ENCODE measurements at places on chromosomes 2 and 18.

DNA sequence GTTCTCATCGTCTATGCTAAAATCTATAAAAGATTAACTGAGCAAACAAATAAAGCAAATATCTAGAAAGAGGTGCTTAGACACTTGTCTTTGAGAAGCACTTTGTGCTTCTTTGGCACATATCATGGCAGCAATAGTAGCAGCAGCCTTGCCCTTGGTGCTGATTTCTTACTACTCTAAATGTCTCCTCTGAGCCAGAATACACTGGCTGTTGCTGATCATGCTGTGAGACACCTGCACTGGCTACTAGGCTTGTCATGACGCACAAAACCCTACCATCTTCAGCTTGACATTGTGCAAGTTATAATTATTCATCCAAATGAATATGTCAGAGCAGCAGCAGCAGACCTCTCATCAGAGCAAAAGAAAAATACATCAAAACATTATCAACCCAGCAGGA lies 46.7 kb downstream of the FANCL start:
- no peak for DNase-seq

GRCh38 chr18:25061395-25061794 lies 290.6 kb downstream of the ZNF521 start:
- no peak for DNase-seq

DNA sequence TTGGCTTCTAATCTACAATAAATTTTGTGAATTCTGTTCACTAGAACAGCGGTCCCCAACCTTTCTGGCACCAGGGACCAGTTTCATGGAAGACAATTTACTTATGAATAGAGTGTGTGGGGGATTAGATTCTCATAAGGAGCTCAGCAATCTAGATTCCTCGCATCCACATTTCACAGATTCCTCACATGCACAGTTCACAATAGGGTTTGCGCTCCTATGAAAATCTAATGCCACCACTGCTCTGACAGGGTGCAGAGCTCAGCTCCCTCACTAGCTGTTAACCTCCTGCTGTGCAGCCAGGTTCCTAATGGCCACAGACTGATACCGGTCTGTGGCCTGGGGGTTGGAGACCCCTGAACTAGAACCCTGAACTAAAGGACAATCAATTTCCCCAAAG lies 1568.6 kb upstream of the NXPH2 start:
- no peak for DNase-seq

GRCh38 chr2:132703396-132703795 lies 33.4 kb upstream of the LYPD1 start:
- DNase-seq = no peak

DNA sequence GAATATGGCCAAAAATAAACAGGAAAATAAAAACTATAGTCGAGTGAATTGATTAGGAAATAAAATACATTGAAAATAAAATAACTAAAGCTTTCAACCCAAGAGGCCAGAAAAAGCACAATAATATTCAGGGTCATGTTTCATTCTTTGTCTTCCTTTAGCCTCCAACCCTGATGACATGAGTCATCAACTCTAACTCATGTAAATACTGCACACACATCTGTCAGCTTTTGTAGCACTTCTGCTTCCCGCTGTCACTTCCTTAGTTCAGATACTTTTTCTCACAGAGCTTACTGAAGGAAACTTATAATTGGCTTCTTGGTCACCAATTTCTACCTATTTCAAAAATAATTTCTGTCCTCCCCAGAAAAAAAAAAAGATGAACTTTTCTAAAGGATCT lies 112.8 kb downstream of the UPP2 start:
- DNase-seq = no peak

GRCh38 chr2:85255813-85256594 lies 71.8 kb downstream of the TGOLN2 start:
- no peak for DNase-seq

GRCh38 chr2:65483763-65484162 lies 51.4 kb upstream of the SPRED2 start:
- DNase-seq = no peak

GRCh38 chr2:130853391-130853790 lies 16.7 kb downstream of the ARHGEF4 start:
- no peak for DNase-seq

- no peak for DNase-seq
Observed at GRCh38 chr18:63311118-63312018, 8.2 kb downstream of the BCL2 start.

DNA sequence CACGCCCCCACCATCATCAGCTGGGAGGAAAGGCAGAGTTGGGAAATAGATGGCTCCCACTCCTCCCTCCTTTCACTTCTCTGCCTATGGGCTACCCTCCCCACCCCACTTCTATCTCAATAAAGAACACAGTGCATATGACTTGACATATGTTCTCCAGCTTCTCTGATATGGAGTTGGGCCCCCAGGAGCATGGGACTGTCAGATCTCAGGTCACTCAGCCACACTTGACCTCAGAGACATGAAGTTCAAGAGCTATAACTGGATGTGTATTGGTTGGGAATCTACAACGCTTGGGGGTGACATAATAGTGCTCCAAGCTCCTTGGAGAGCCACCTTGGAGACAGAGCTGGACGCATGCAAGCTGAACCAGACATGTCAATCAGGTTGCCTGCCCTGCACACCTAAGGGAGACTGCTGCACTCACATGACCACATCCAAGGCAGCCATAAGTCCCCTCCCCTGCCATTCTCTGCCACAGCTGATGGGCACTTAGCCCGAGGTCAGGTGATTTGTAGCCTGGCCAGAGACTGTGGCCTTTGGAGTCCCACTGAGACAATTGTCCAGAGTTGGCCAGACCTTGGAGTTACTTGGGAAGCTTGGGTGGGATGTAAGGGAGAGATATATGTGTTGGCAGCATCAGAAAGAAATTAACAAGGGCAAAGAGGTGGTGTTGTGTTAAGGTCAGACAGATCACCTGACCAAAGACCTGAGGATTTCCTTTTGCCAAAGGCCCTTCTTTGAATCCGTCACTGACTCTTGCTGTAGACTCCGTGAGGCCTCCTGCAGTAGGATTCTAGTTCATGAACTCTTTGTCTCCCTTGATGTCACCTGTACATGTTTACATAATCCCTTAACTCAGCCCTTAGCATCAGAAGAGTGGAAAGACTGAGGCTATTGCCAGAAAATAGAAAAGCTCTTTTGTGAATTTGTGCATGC lies 3.7 kb downstream of the INHA start:
- no peak for DNase-seq

- no peak for DNase-seq
Observed at GRCh38 chr18:25147877-25148488, 204.0 kb downstream of the ZNF521 start.

GRCh38 chr2:196183528-196184231 lies 12.3 kb upstream of the STK17B start:
- DNase-seq = no peak

DNA sequence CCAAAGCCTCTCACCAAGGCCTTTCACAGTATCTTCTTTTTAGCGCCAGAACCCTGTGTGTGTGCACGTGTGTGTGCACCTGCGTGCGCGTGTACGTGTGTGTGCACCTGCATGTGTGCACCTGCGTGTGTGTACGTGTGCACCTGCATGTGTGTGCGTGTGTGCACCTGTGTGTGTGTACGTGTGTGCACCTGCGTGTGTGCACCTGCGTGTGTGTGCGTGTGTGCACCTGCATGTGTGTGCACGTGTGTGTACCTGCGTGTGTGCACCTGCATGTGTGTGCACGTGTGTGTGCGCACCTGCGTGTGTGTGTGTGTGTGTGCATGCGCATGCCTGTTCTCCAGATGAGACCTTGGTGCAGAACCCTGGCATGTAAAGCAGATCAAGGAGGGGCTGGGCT lies 131.4 kb upstream of the HDAC4 start:
- no peak for DNase-seq

Data from stimulated activated CD4-positive, alpha-beta T cell treated with anti-CD3 and anti-CD28 coated beads, Interleukin-2, amount 100 ng/mL, for 48 hours (primary cell).